Fibroblast of lung (primary cell): ENCODE measurements at places on chromosomes 2 and 18. TPM values are rescaled to one million over a fixed set of nuclear protein-coding genes. Genes with fewer than 3 reads are reported as not detected.

VPS4B gene
- 48.0 and 52.0 TPM in 2 replicates for total RNA-seq

IL1R2 gene
- 0.17 and 1.0 TPM in 2 replicates for total RNA-seq

CSRNP3 gene
- 0.66 and 0.77 TPM in 2 replicates for total RNA-seq

DSEL gene
- total RNA-seq, result 51.1 and 157 TPM in 2 replicates

MDH1B gene
- total RNA-seq, result 0.99 and 1.8 TPM in 2 replicates

UGT1A3 gene
- total RNA-seq, result not detected in 2 replicates

GFPT1 gene
- 40.3 and 53.0 TPM in 2 replicates for total RNA-seq

PRSS56 gene
- not detected in 2 replicates for total RNA-seq

POTEJ gene
- total RNA-seq, result not detected in 2 replicates

FOXI3 gene
- total RNA-seq, result not detected in 2 replicates

ANKRD23 gene
- total RNA-seq, result 1.0 and 1.3 TPM in 2 replicates

EMILIN2 gene
- 11.1 and 18.0 TPM in 2 replicates for total RNA-seq

C2orf81 gene
- 0.77 and 1.5 TPM in 2 replicates for total RNA-seq

KIAA2012 gene
- total RNA-seq, result under 0.01 TPM in 1 of 2 replicates, not detected in the other

MLPH gene
- 8.2 and 10.7 TPM in 2 replicates for total RNA-seq

SKOR2 gene
- total RNA-seq, result not detected in 2 replicates

MAP3K19 gene
- not detected in 2 replicates for total RNA-seq

RAD51AP2 gene
- total RNA-seq, result under 0.01 and 0.17 TPM in 2 replicates

VWC2L gene
- total RNA-seq, result not detected in 2 replicates

CHRND gene
- total RNA-seq, result not detected in 2 replicates

HOXD9 gene
- not detected in 2 replicates for total RNA-seq

GLI2 gene
- total RNA-seq, result 3.3 TPM in 2 replicates

CNDP1 gene
- total RNA-seq, result not detected in 2 replicates

LYPD6B gene
- total RNA-seq, result not detected in 2 replicates

EVX2 gene
- not detected in 2 replicates for total RNA-seq

BOLL gene
- not detected in 2 replicates for total RNA-seq

TNFAIP6 gene
- 33.1 and 53.8 TPM in 2 replicates for total RNA-seq

RAB17 gene
- total RNA-seq, result 0.17 and 0.26 TPM in 2 replicates

RAX gene
- not detected in 2 replicates for total RNA-seq

TEX44 gene
- not detected in 2 replicates for total RNA-seq

IL18R1 gene
- 0.50 and 5.4 TPM in 2 replicates for total RNA-seq

GNLY gene
- total RNA-seq, result under 0.01 TPM in 1 of 2 replicates, not detected in the other

LCT gene
- under 0.01 TPM in 2 replicates for total RNA-seq

EFEMP1 gene
- 467 and 615 TPM in 2 replicates for total RNA-seq

GEN1 gene
- 2.8 and 5.0 TPM in 2 replicates for total RNA-seq

RNF144A gene
- total RNA-seq, result 0.17 and 0.26 TPM in 2 replicates

ARHGEF4 gene
- 0.83 and 1.5 TPM in 2 replicates for total RNA-seq

IL1R1 gene
- 110 and 173 TPM in 2 replicates for total RNA-seq

ZBTB7C gene
- 0.33 and 0.51 TPM in 2 replicates for total RNA-seq

SP140 gene
- total RNA-seq, result 0.26 and 0.33 TPM in 2 replicates
